ENCODE measurements at places on chromosomes 3 and 15.
A peak's percentile ranks its signal among the peaks of the same experiment; 100 is the strongest.

- no peak for DNase-seq
Observed at GRCh38 chr15:60685346-60685937, 206.5 kb upstream of the ICE2 start.

GRCh38 chr3:9302425-9303181 is 53.2 kb upstream of the SRGAP3 start:
- peak; percentile 74 for DNase-seq

- peak; percentile 13 for DNase-seq
Observed at GRCh38 chr15:87648278-87648677, 608.3 kb downstream of the NTRK3 start.

GRCh38 chr3:131217296-131217741 is 164.3 kb upstream of the NUDT16 start:
- no peak for DNase-seq

GRCh38 chr15:64314456-64314855 is 41.5 kb downstream of the CSNK1G1 start:
- DNase-seq, result no peak

DNA sequence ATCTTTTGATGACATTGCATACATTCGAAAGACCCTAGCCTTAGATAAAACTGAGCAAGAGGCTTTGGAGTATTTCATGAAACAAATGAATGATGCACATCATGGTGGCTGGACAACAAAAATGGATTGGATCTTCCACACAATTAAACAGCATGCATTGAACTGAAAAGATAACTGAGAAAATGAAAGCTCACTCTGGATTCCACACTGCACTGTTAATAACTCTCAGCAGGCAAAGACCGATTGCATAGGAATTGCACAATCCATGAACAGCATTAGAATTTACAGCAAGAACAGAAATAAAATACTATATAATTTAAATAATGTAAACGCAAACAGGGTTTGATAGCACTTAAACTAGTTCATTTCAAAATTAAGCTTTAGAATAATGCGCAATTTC is 16.7 kb downstream of the KCNMB3 start:
- peak; percentile 29 for DNase-seq

Data from fibroblast of lung (primary cell).